ENCODE measurements at places on chromosomes 2 and 18.

- DNase-seq = no peak
These were observed 1919.1 kb upstream of the PIK3C3 start for GRCh38 chr18:40035966-40036365.

DNA sequence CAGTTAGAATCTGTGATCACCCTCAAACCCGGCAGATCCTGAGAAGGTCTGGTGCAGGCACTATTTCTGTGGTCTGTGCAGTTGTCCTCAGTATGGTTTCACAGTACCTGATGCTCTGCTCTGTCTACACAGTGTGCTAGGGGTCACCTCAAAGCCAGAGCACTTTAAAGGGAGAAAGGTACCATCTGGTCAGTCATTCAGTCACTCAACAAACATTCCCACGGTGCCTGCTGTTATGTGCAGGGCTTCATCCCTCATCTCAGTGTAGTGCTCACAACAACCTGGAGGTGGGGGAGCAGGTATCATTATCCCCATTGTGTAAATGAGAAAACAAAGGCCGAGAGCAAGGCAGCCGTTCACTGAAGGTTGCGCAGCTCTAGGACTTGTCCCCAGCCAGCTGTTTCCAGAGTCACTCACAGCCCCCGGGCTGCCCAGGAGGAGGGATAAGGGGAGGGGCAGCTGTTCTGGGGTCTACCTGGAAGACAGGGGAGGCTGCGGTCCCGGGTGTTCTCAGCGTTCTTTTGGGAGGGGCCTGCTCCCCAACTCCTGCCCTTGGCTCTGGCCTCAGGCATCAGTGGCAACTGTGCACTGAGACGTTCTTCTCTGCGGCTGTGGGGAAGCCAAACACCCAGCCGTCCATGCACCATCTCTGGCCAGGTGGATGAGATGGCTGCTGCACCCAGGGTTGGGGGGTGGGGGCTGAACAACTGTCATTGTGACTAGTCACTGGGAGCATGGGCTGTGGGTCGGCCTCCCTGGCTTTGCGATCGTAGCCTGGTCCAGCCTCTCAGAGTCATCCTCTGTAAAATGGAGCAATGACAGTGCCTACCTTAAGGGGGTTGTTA is 9.2 kb downstream of the INHBB start:
- DNase-seq = no peak

DNA sequence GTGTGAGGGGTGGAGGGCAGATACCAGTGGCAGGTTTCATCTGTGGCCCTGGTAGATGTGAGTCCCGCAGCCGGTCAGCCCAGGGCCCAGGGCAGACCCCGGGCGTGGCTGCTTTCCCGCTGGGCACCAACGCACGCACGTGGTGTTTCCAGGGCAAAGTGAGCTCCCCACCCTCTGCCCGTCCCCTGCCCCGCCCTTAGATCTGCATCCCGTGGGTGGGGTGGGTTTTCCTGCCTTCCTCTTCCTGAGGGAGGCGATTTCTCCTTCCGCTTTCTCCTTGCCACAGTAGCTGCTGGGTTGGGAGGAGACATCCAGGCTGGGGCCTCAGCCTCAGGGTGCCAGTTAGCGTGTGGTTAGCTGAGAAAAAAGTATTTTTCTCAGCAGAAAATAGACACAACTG is 49.6 kb downstream of the ODC1 start:
- DNase-seq = no peak

DNA sequence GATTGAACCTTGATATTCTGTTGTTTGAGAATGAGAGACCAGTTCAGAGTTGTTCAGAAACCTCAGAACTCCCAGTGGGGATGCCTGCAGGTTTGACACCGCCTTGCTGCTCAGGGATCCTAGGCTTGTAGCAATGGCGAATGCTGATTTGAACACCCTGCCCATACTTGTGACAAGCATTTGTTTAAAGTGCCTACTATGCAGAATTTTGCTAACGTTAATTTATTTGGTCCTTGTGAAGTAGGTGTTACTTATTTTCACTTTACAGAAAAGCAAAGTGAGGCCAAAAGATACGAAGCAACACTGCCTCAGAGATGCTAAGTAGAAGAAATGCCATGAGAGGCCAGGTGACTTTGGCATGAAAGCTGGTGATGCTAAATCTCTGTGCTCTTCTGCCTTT is 32.3 kb downstream of the STON1 start:
- no peak for DNase-seq

DNA sequence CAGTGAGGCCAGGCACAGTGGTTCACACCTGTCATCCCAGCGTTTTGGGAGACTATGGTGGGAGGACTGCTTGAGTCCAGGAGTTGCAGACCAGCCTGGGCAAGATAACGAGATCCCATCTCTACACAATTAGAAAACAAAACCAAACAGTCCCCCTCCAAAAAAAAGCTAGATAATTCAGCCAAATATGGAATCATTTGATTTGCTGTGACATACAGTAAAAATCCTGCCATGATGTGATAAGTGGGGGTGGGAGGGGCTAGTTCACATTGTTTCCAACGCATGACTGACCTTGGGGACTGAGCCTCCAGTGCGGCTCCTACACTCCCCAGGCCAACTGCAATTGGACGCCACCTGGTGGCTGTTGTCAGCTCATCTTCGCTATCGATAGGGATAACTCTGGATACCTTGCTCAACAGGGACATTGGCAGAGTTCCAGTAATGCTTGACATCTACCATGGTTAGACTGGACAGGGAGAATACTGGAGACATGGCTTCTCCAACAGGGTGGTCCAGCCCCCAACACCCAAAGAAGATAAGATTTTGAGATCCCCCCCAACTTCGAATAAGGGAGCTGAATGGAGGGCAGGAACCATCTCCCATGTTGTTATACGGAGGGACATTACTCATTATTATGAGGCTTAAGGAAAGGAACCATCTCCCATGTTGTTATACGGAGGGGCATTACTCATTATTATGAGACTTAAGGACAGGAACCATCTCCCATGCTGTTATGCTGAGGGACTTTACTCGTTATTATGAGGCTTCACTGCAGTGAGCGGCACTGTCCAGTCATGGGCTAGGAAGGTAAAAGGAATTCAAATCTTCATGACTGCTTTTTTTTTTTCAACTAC is 135.9 kb downstream of the TGIF1 start:
- peak; percentile 80 for DNase-seq

- DNase-seq = peak; percentile 66
These were observed 39.7 kb upstream of the NEDD4L start for GRCh38 chr18:58004317-58004716.

DNA sequence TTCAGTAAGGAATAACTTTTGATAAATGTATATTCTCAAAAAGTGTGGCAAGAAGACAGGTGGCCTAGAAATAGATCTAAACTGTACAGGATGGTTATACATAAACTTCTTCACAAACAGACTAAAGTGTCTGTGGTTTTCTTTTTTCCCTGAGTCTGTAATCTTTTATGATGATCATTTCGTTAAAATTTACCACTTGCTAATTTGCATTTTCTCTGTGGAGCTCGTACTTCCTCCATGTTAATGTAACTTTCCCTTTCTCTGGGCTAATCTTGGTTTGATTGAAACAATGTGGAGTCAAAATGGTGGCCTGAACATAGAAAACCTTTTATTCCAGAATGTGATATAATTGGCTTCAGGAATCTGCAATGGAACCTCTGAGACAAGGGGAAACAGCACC is 166.2 kb downstream of the FTCDNL1 start:
- no peak for DNase-seq

DNA sequence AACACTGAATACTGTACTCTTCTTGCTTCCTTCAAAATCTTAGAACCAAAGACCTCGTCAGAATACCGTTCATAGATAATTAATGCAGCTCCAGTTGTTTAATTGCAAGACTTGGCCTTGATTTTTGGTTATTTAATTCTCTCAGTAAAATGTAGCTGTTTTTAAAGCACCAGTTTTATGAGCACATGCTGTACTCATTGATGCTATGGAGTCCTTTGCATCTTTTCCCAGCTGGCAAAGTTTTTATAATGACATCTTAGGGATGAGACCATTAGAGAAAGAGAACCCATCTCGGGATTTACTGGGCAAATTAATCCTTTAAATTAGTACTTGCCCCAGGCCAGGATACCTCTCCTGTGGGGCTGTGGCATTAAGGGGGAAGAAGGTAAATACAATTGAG is 199.3 kb downstream of the MEMO1 start:
- no peak for DNase-seq

DNA sequence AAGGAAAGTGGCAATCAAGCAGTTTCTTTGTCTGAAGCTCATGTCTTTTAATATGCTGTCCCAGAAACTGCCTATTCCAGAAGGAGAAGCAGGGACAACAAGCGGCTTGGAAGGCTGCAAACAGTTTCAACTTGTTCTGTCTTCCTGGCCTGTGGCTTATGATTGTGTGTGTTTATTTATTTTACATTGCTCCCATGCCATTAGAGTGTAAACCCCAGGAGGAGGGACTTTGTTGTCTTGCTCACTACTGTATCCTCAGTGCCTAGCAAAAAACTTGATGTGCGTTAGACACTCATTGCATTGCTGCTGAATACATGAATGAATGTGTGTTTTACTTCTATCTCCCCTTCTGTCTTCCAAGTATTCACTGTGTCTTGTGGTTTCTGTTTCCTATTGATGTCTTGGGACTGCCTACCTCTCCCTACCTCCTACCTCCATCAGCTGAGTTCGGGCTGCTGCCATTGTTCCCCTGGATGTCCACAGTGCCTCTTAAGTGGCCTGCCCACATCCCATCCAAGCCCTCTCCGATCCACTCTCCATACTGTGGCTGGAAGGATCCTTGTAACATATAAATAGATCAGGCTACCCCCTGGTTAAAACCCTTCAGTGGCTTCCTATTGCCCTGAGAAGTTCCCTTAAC is 261.4 kb downstream of the DYSF start:
- DNase-seq = no peak

- no peak for DNase-seq
These were observed 142.0 kb downstream of the NCK2 start for GRCh38 chr2:105886687-105887086.

GRCh38 chr2:108635630-108636354 is 83.5 kb upstream of the RANBP2 start:
- DNase-seq = no peak

DNA sequence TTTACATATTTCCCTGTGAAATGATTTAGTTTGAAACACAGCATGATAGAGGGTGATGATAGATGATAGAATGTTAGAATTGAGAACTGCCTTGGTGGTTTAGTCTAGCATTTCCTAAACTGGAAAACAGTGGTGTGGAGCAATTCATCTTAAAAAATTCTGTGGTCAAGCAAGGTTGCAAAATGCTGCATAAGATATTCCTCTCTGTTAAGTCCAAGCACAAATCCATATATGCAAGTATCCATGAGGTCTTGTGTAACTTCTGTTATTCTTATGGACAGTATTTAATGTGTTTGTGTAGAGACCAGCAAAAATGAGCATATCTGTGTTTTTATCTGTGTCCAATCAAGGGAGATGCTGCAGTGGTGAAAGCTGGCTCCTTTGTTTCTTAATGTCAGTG is 30.0 kb downstream of the CPS1 start:
- DNase-seq = no peak

DNA sequence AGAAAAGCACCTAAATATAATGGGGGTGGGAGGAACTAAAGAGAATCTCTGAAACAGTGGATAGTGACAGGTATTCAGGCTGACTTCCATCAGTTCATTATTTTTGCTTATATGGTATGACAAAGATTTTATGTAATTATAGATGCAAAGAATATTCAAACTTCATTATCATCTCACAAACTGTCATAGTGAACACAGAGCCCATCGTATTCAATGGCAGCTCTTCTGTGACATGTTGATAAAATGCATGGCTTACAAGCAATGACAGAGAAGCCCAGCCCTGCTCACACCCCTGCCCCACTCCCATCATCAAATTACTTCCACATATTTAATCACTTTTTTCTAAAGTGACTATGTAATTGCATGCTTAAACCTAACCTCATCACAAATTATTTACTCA is 904.3 kb downstream of the LRP1B start:
- DNase-seq = no peak

- no peak for DNase-seq
These were observed 18.5 kb upstream of the POLI start for GRCh38 chr18:54250846-54251261.

DNA sequence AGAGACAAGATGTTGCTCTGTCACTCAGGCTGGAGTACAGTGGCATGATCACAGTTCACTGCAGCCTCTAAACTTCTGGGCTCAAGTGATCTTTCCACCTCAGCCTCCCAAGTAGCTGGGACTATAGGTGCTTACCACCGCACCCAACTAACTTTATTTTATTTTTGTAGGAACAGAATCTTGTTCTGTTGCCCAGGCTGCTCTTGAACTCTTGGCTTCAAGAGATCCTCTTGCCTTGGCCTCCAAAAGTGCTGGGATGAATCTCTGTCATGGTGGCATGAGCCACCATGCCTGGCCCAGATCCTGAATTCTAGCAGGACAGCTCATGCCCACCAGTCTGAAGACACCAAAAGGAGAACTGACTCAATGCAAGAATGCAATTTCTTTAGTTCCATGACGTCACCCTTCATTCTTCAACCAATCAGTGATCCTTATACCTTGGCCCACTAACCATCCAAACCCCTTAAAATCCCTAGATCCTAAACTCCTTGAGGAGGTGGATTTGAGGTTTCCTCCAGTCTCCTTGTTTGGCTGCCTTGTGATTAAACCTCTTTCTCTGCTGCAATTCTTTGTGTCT is 25.6 kb upstream of the CXXC1 start:
- no peak for DNase-seq

GRCh38 chr2:159186462-159186861 is 100.0 kb downstream of the WDSUB1 start:
- DNase-seq = no peak

DNA sequence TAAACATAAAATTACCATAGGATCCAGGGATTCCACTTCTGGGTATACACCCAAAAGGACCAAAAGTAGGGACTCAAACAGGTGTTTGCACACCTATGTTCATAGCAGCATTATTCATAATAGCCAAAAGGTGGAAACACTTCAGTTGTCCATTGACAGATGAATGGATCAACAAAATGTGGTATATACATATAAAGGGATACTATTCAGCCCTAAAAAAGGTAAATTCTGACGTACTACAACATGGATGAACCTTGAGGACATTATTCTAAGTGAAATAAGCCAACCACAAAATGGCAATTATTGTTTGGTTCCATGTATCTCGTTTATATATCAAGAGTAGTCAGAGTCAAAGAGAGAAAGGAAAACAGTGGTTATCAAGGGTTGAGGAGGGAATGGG is 128.1 kb downstream of the MTCL1 start:
- DNase-seq = no peak

- no peak for DNase-seq
These were observed 641.9 kb upstream of the REG3G start for GRCh38 chr2:78383576-78383975.

- peak; percentile 18 for DNase-seq
These were observed 117.4 kb downstream of the RHBDD1 start for GRCh38 chr2:226953206-226953605.
